Activated effector memory CD4-positive, alpha-beta T cell treated with Interleukin-2 at 50 U/mL for 16 hours (primary cell): ENCODE measurements at places on chromosomes 3 and 15.

- no peak for DNase-seq
Measured at GRCh38 chr3:70974747-70975146, 608.8 kb downstream of the FOXP1 start.

DNA sequence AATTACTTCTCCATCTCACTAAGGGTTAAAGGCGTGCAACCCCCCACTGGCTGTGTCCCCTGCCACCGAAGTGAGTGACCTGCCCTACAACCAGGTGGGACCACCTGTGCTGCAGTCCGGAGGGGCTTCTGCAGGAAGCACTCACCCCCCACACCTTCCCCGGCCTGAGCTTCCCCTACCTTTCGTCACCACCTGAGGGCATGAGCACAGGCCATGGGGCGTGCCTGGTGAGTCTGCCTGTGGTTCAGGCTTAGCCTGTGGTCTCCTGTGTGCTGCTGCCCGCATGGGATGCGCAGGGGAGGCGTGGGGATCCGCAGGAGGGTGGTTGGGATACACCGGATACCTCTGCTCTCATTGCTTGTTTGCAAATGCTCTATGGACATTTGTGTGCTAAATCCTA, 46.0 kb downstream of the KLHL25 start:
- no peak for DNase-seq

DNA sequence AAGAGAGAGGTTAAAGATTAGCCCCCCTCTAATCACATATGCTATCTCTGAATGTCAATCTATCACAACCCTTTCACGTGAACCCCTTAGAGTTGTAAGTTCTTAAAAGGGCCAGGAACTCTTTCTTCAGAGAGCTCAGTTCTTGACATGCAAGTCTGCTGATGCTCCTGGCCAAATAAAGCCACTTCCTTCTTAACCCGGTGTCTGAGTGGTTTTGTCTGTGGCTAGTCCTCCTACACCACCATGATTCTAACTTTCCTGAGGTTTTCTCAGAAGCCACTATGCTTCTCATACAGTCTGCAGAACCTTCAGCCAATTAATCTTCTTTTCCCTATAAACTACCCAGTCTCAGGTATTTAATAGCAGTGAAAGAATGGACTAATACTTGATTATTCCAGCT, 231.1 kb upstream of the CNTN6 start:
- no peak for DNase-seq

DNA sequence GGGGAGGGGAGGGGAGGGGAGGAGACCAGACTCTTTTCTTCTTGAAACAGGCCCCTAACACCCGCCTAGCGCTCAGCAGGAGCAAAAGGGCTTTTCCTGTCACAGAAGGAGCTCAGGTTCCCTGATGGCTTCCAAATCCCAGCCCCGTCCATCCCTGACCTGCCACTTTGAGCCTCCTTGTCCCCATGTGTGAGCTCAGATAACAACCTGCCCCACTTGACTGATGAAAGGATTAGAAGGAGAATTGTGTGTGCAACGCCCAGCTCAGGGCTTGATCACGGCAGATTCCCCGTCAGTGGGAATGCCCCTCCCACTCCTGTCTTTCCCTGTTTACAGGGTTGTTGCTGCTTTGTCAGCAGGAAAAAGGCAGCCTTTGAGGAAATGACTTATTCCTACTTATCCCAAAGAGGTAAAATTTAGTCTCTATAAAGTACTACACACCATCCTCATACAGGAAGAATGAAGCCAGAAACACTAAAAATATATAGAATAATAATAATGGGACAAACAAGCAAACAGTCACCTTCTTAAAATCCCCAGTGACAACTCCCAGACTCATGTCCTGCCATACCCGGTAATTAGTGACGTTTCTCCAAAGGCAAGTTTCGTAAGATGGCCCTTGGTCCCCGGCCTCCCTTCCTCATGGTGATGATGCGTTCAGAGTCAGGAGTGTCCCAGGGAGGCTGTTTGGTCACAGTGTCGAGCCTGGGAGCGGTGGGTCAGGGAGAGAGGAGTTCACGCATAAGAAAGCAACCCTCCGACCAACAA, 6.1 kb upstream of the LRRC15 start:
- DNase-seq = no peak

DNA sequence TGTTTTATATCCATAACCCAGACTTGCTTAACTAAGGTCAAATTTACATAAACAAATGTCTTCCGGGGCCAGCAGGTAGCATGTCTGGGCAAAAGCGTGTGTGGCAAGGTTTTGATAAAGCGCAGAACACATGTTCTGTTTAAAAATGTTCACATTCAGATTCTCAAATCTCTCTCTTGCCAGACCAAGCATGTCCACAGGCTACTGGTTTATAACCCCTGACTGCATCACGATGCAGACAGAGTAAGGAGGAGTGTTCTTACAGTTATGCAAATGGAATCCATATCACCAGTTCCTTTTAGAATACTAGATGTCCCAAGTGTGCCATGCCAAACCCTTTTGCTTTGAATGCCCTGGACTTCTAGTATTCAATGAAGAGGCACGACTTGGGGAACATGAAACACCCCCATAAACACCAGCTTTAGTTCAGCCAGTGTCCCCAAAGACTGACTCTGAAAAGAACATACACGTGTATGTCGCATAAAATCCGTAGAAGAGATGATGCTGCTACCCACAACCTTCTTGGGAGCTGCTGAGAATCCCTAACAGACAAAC, 412.0 kb downstream of the CNTN4 start:
- DNase-seq = no peak

GRCh38 chr3:24299246-24299805, 195.3 kb downstream of the THRB start:
- DNase-seq = no peak

- DNase-seq = no peak
Measured at GRCh38 chr3:175346573-175347356, 487.6 kb downstream of the NAALADL2 start.

DNA sequence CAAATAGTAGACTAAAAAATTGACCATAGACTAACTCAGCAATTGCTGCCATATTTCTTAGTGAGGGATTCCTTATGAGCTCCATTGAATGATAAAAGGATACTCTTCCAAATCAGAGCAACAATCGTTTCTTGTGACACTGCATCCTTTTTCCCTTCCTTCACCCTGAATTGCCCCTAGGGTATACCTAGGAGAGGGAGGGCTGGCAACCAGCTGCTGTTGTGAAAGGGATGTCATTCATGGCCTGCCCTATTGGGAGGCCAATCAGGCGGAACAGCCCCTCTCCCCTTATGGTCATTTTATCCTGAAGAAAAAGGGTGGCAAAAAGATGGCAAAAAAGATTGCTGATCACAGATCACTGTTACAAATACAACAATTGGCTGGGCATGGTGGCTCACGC, 26.3 kb downstream of the B3GNT5 start:
- no peak for DNase-seq

- no peak for DNase-seq
Measured at GRCh38 chr15:32908135-32908801, 190.5 kb downstream of the GREM1 start.

GRCh38 chr3:135452881-135453280, 512.6 kb upstream of the PPP2R3A start:
- DNase-seq = no peak

DNA sequence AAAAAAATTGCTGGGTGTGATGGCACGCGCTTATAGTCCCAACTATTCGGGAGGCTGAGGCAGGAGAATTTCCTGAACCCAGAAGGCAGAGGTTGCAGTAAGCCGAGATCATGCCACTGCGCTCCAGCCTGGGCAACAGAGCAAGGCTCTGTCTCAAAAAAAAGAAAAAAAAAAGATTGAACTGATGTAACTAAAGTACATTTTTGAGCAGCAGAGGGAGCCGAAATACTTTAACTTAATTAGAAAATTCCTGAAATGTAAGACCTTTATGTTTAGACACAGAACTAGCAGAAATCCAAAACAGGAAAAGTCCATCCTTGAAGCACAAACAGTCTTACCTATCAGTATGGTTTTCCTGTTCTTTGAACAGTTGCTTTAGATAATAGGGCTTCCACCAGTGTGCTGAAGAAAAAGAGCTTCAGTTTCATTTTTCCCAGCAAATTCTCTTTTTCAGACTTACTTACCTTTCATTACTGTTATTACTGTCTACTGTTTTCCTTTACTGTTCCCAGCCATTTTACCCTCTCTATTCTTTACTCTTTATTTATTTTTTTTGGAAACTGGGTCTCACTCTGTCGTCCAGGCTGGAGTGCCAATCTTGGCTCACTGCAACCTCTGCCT, 33.4 kb upstream of the ZNF609 start:
- no peak for DNase-seq

- no peak for DNase-seq
Measured at GRCh38 chr3:122786066-122786465, 7.6 kb downstream of the HSPBAP1 start.

GRCh38 chr3:149009732-149010131, 18.4 kb downstream of the GYG1 start:
- peak; percentile 29 for DNase-seq

- DNase-seq = no peak
Measured at GRCh38 chr15:68979816-68980215, 34.7 kb upstream of the NOX5 start.

DNA sequence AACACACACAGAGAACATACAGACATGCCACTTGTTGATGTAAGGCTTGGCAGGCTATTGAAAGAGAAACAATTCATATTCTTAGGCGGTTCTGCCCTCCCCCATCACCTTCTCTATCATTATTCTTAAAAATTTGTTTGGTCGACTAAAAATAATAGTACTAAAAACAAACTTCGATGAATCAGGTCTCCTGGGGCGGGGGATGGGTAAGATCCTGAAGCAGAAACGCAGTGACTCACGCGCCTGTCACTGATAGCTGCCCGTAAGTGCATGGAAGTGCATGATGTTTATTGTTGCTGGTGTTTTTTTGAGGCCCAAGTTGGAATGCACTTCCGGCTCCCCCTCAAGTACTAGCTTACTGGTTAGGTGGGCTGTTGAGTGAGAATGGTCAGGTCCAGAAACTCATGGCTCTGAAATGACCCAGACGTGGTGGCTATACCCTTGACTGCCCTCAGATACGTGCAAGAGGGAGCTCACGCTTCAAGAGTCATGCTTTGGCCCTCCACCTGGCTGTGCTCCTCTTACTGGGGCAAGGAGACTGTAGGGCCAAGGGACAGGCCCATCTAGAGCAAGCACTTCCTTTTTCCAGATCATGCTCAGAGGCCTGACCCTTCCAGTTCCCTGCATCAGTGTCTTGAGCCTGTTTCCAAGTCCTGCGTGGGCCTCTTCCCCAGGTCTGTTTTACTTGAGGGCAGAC, 10.9 kb downstream of the SMAD3 start:
- no peak for DNase-seq

- DNase-seq = no peak
Measured at GRCh38 chr15:84917452-84917851, 33.0 kb downstream of the SLC28A1 start.

DNA sequence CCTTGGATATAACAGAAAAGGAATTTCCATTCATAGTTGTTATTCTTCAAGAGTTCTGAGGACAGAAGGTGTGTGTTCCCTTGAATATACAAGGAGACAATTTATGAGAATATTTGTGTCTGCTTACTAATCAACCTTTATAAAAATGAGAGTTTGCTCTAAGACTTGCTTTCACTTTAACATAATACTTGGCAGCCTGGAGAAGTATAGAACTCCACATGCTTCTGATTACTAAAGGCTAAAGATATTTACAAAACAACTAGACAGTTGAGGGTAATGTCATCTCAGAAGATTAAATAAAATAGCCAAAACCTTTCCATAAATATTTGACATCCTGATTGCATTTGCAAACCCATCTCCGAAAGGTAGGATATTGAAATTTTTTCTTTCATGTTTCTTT, 727.1 kb upstream of the NAALADL2 start:
- DNase-seq = no peak

- no peak for DNase-seq
Measured at GRCh38 chr3:45953536-45953935, 10.3 kb downstream of the CXCR6 start.

DNA sequence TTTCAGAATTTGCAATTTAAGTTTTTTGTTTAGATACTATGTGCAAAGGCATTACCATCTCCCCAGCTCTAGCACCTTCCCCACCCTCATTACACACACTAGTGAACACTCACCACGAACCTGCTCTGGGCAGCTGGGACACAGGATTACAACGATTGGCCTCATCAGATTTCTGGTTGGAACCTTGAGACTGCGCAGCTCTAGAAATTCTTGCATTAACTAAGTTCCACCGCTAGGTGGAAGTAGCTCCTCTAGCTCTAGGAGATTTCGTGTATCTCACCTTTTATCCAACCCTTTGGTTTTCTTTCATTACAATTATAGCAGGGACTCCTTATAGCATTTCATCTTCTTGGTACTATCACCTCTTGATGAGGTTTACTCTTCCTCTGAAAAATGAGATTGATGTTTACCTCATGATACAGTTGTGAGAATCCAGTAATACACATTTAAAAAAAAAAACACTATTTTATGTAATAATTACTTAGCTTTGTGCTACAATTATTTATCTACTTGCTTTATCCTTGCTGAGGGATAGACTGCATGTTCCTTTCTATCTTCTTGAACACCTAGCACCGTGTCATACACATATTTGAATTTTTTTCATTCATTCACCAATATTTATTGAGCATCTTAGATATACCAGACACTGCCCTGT, 28.7 kb upstream of the PLOD2 start:
- no peak for DNase-seq

GRCh38 chr3:173745952-173746682, 348.6 kb downstream of the NLGN1 start:
- DNase-seq = no peak

- no peak for DNase-seq
Measured at GRCh38 chr3:50591196-50591741, 20.3 kb downstream of the CISH start.

GRCh38 chr3:56903231-56903782, 101.6 kb upstream of the ARHGEF3 start:
- no peak for DNase-seq

GRCh38 chr3:66956742-66957141, 41.4 kb upstream of the KBTBD8 start:
- DNase-seq = no peak

DNA sequence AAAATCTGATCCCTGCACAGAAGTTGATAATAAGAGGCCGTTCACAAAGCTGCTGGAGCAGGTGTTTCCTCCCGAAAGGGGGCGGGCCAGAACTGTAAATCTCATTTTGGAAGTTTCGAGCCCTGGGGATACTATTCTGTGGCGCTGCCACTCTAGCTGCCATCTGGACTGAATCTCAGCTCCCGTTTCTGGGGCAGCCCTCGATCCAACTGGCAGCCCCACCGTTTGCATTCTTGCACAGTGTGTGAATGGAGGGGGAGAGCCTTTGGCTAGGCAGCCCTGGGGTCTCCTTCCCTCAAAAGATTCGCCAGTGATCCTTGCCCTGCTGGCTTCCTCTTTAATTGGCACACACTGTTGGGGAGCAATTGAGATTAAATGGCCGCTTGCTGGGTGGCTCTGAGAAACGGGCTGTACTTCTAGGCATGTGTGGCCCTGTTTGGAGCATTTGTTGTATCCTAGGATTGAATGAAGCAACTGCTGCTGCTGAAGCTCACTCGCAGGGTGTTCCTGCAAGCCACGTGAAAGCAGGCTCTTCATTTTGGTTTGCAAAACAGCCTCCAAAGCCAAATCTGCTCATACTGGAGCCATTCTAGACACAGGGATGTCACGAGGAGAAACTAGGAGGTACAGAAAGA, 57.2 kb upstream of the TOPAZ1 start:
- no peak for DNase-seq
